NCI-H460 (cell line): ENCODE measurements at places on chromosomes 5 and 9. TPM values are rescaled to one million over a fixed set of nuclear protein-coding genes. Genes with fewer than 3 reads are reported as not detected.

The PTGES gene
- 25.9 and 27.4 TPM in 2 replicates for total RNA-seq

The ABITRAM gene
- 18.0 and 23.3 TPM in 2 replicates for total RNA-seq

The CARD6 gene
- 2.6 and 2.7 TPM in 2 replicates for total RNA-seq

The CCDC171 gene
- total RNA-seq = 1.9 and 2.6 TPM in 2 replicates

The PCDHA6 gene
- not detected in 2 replicates for total RNA-seq

The TEX48 gene
- not detected in 2 replicates for total RNA-seq

The FBXL7 gene
- 3.9 TPM in 2 replicates for total RNA-seq

The TTC39B gene
- 6.6 and 10.5 TPM in 2 replicates for total RNA-seq

The PRDM9 gene
- not detected in 2 replicates for total RNA-seq

The ASS1 gene
- total RNA-seq = 395 and 433 TPM in 2 replicates

The VCP gene
- total RNA-seq = 161 and 163 TPM in 2 replicates

The EFNA5 gene
- total RNA-seq = 50.0 and 50.2 TPM in 2 replicates

The GCNT4 gene
- total RNA-seq = 0.06 and 0.22 TPM in 2 replicates

The ARSI gene
- 0.06 and 0.22 TPM in 2 replicates for total RNA-seq
